ENCODE measurements at places on chromosomes 2 and 18.

DNA sequence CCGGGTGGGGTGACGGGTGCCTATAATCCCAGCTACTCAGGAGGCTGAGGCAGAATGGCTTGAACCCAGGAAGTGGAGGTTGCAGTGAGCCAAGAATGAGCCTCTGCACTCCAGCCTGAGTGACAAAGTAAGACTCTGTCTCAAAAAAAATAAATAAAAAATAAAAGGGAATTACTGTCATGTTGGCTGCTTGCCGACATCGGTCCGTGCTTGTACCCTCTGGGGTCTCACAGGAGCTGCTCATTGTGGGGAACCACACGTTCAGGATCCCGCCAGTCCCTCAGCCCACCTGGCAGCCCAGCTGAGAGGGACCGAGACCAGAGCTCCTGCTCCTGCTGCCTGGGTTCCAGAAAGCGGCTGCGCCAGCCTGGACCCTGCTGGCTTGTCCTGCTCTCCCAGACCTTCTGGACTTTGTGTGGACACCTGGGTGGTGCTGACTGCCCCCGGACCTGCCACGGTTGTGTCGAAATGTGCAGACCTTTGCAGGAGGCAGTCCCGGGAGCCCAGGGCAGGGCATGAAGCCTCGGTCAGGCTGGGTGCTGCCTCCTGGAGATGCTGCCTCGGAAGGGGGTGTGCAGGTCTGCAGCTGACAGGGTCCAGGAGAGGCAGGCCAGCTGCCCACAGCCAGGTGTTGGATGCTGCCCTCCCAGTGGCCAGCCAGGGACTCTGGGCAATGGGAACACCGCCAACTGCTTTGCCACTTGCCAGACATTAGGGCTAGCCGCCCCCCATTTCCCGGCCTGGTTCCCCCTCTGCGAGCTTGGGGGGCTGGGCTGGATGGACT lies 16.4 kb downstream of the KLF11 start:
- no peak for DNase-seq

GRCh38 chr2:18473241-18474181 lies 86.9 kb downstream of the RDH14 start:
- no peak for DNase-seq

DNA sequence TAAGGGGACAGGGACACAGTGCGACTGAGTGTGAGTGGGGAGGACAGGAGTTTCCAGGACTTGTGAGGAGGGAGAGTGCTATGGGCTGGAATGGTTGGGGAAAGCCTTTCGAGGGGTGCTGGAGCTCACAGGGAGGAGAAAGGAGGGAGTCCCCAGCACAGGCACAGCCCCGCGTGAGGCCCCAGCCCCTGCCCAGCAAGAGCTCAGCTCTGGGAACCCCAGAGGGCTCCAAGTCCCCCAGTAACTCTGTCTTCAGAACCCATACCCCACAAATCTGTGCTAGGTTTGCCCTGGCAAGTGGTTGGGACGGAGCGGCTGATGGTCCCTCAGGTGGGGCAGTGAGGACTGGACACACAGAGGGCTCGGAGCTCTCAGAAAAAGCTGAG lies 75.4 kb downstream of the SFXN5 start:
- DNase-seq, result no peak

- DNase-seq, result no peak
Observed at GRCh38 chr18:46321955-46322354, 217.8 kb downstream of the HAUS1 start.

DNA sequence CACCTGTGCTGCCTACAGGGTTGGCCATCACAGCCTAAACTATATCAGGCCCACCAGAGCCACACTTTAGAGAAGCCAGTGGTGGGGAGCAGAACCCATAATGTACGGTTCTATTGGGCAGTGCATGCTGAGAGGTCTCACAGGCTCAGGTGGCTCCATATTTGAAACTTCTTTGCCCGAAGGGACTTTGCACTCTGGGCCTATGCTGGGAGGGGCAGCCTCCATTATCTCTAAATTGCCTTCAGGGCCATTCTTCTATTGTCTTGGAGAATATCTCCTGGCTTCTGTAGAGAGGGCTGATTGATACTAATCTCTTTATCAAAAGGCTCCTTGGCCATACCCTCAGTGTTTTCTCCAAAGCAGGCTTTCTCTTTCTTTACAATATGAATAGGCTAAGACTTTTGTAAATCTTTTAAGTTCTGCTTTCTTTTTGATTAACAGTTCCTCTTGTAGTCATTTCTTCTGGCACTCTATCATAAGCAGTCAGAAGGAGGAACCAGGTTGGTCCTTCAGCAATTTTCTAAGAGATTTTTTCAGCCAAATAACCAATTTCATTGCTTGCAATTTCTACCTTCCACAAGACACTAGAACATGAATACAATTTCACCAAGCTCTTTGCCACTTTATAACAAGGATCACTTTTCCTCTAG lies 44.5 kb downstream of the RPE start:
- no peak for DNase-seq

DNA sequence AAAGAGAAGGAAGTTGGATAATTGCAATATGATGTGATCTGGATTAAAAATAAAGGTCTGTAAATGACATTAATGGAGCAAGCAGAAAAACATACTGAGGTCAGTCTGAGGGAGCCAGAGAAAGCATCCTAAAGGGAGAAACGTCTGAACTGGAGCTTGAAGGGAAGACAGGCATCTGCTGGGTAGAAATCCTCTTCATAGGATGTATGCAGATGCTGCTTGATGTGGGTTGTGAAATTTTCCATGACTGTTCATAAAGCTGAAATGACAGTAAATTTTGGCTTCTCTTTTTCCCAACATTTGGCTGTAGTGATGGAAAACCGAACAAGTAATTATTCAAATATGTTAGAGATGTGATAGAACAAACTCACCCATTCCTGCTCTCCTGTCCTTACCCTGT lies 287.6 kb downstream of the CAMKMT start:
- DNase-seq, result no peak

- no peak for DNase-seq
Observed at GRCh38 chr2:100010606-100011005, 131.8 kb downstream of the AFF3 start.

- DNase-seq, result no peak
Observed at GRCh38 chr2:215290980-215291599, 20.8 kb upstream of the ATIC start.

DNA sequence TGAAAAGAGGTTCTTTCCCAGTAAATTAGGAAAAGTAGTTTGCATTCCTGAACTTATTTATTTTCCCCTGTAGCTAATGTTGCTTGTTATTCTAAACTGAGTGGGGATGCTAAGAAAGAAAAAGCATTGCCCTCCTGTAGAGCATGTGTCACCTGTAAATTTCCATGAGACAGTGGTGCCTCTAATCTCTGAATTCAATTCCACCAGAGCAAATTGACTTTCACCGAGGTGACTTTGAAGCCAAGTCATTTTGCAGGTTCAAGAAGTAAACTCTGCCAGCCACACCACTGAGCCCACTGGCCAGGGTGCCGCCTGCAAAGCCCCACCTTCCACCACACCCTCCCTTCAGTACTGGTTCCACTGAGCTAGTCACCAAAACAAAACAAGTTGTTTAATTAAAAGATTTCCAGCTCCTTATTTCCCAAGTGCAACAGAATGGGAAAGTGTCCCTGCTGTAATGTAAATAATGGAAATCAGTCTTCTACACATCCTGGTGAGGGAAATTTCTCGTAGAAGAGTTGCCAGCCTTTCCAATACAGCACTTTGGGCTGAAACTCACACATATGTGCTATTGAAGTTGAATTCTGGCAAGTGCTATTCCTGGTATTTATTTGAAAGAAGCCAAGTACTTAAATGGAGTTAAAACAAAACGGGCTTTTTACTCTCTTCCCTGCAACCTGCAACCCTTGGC lies 254.8 kb downstream of the RNF152 start:
- no peak for DNase-seq

- DNase-seq, result no peak
Observed at GRCh38 chr18:3793545-3793944, 343.6 kb downstream of the TGIF1 start.
